ENCODE measurements at places on chromosomes 1 and 21.

- no peak for DNase-seq
These were observed 61.3 kb downstream of the OVGP1 start for GRCh38 chr1:111366256-111366655.

DNA sequence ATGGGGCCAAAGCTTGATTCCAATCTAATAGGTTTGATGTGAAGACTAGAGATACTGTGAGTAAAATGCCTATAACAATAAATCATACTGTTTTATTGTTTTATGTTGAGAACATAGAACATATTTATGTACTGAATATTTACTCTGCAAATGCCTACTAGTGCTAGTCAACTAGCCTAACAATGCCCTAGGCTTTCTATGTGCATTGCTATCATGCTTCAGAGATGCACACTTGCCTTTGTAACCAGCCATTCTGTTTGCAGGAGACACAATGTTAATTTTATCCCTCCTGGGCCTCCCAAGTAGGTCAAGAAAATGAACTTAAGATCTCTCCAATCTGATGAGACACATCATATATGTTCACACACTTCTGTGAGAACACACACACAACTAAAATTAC, 530.8 kb upstream of the BEND5 start:
- no peak for DNase-seq

GRCh38 chr1:61011561-61012263, 70.6 kb upstream of the NFIA start:
- no peak for DNase-seq

- peak; percentile 60 for DNase-seq
These were observed 88.0 kb upstream of the ZNF648 start for GRCh38 chr1:182149411-182149965.

DNA sequence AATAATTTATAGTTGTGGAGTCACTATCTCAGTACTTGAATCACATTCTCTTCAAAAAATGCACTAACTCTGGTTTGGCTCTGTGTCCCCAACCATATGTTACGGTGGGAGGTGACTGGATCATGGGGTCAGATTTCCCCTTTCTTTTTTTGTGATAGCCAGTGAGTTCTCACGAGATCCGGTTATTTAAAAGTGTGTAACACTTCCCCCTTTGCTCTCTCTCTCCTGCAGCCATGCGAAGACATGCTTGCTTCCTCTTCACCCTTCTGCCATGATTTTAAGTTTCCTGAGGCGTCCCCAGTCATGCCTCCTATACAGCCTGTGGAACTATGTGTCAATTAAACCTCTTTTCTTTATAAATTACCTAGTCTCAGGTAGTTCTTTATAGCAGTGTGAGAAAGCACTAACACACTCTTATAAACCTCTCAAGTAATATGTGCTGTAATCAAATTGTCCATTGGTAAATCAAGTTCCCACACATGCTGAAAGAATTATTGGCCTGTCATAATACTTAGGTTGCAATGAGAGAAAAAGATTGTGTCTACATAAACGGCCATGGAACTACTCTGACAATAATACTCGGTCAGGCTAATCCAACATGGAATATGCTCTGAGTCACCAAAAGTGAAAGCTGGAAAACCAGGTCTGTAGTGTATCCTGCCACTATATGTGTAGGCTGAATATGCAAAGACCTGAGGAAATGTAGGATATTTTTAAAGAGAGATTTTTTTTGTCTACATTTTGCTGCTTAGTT, 107.5 kb downstream of the SLC44A5 start:
- DNase-seq: no peak

DNA sequence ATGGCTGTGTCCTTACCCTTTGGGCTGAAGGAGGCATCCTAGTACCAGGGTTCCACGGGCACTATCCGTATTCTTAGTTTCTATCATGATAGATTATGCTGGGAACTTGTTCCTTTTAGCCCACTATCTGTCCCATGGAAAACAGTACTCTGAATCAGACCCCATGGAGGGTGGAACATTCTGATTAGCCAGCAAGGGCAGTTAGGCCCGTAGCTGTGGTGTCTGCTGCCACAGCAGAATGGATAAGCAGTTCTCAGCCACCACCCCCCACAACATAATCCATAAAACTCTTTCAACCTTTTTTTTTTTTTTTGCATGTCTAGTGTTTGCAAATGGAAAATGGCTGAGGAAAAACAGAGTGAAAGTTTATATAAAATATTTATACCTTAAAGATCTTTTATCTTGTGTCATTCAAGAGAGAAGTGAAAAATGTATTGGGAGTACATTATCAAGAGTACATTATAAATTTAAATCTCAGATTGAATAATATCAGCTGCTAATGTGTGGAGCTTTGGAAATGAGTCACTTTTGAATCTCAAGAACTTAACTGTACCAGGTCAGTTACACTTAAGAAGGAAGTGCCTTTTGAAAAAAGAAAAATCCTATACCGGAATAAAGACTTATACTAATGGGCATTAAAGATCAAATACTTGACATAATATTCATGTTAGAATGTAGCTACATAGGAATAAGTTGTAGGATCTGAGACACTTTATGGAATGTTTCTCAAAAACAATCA, 80.3 kb downstream of the NFIA start:
- DNase-seq: peak; percentile 30

- no peak for DNase-seq
These were observed 31.1 kb upstream of the RGS8 start for GRCh38 chr1:182715531-182715930.

DNA sequence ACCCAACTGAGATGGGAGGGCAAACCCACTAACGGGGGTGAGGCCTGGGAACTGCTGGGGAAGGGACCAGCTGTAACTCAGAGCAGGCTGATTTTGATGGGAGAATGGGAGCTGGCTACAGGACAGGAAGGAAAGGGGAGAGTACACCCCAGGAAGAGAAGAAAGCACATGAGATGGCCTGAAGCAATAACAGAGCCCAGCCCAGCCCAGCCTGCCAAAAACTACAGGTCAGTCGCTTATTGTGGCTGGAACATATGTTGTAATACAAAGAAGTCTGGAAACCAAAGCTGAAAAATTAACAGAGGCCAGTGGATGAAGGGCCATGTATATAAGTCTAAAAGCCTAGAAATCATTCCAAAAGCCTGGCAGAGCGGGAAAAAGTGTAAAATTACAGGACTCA, 1.6 kb downstream of the ITLN2 start:
- no peak for DNase-seq

GRCh38 chr1:198122693-198123092, 34.1 kb upstream of the NEK7 start:
- no peak for DNase-seq

GRCh38 chr1:183578856-183579255, 11.4 kb downstream of the NCF2 start:
- no peak for DNase-seq

GRCh38 chr1:231480008-231480407, 48.5 kb upstream of the TSNAX start:
- DNase-seq: no peak

DNA sequence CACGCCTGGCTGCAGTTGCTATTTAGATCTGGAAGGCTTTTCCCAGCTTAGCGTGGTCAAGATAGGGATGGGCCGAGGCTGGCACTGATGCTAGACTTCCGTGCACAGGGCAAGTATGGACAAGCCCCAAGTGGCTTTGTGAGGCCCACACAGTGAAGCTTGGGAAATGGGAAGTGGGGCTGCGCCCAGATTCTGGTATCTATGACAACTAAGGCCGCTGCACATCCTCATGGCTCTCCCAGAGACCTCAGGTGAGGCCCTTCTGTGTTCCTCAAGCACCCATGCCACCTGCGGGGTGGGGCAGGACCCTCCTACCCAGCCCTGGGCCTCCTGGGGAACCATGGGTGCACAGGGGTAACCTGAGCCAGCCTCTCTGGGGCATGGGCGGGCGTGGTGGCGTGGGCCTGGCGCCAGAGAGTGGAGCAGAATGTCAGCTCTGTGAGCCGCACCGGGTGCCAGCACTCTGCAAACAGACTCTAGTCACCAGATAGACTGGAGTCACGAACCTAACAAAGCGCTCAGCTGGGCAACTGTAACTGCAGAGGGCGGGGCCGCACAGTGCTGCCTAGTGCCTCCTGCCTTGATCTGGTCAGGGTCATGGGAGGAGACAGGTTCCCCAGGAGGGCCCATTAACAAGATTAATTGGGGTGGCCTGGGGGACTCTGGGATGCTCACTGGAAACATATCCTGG, 46.4 kb downstream of the ELF3 start:
- DNase-seq: no peak

DNA sequence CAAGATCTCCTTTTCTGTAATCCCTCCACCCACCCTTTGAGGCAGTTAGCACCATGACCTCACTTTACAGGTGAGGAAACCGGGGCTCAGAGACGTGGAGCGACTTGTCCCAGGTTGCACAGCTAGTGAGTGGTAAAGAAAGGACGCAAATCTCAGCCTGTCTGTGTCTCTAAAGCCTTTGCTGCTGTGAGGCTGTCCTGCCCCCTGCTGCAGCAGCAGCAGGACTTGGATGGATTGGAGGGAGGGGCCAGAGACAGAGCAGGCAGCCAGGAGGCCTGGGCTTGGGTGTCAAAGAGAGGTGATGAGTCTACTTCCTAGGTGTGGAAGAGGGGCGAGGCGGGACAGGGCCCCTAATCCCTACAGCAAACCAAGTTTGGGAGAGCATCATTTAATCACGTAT, 69.6 kb downstream of the PTPRU start:
- DNase-seq: no peak
